ENCODE measurements at places on chromosomes 6 and 20.
A peak's percentile ranks its signal among the peaks of the same experiment; 100 is the strongest.

DNA sequence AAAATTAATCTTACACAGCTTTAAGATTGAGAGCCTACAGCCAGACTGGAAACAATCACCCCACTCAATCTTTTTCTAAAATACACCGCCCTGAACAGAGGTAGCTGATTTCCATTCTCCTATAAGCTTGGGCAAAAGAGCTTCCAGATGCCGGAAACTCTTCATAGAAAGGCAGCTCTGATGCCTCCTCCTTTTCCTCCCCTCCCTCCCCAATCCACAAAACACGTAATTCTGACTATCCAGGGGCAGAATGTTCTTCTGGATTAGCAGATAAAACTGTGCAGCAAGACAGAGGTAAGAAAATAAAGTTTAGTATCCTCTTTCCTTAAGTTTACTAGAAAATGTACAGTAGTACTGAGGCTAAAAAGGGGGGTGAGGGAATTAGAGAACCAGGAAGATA, 15.8 kb downstream of the ADNP start:
- peak; percentile 66 for DNase-seq

DNA sequence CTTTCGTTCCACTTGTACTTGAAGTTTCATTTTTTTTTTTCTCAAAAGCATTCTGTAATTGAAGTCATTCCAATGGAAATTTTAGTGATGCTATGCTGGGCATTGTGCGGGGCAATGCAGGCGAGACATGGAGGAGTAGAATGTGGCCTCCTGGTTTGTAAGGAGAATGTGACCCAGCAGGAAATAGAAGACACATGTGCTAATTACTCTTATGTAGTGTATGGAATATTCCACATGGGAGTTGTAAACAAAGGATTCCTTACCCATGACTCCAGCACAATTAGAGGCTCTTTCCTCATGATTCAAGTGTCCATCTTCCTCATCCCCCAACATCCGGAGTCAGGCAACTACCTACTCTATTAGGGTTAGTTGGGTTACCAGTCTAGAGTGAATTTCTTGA, 14.9 kb upstream of the RFPL4B start:
- peak; percentile 64 for DNase-seq

- DNase-seq, result no peak
These were observed 156.9 kb downstream of the GRIK2 start for GRCh38 chr6:101550451-101550850.

DNA sequence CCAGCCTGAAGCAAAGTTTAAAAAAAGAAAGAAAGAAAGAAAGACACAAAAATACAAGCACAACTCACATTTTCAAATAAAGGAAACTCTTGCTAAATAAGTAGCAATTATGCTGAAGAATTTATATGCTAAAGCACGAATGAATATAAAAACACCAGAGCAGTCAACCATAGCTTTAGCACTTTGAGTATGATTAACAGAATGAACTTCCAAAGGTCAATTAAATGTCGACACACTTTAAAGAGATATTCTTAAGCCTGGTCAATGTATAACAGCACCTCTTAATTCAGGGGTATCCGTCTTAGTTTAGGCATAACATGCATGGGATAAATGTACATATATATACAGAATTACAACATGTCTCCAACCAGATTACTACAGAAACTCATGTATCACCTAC, 125.9 kb downstream of the OGFRL1 start:
- no peak for DNase-seq

DNA sequence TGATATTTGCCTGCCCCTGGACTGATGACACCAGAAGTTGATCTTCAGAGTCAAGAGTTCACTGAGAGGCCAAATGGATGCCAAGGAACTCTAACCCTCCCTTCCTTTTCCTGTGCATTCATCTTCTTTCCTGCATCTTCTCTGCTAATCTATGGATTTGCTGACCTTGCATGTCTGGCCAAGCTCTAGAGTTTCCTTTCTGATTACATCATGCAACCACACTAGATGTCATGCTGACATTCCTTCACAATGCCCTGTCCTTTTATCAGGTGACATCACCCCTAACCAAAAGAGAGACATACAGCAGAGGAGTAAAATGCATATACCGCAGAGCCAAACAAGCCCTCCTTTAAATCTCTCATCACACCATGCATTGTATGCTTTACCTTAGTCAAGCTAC, 487.6 kb downstream of the TFAP2A start:
- DNase-seq, result no peak

DNA sequence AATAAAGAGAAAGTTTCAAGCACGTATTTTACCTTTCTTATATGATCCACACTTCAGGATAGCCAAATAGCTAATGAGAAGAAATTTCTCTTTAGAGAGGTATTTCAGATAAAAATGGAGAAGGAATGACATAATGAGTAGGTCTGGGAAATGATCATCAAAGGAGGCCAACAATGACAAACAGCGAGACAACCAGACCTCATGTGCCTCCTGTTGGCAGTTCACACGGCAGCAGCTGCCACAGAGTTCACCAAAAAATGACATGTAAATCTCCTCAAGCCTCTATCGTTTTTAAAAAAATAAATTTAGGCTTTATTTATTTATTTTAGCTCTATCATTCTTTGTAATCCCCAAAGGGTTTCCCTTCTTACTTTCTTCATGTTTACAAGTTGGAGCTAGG, 47.7 kb downstream of the SLC2A12 start:
- peak; percentile 23 for DNase-seq

DNA sequence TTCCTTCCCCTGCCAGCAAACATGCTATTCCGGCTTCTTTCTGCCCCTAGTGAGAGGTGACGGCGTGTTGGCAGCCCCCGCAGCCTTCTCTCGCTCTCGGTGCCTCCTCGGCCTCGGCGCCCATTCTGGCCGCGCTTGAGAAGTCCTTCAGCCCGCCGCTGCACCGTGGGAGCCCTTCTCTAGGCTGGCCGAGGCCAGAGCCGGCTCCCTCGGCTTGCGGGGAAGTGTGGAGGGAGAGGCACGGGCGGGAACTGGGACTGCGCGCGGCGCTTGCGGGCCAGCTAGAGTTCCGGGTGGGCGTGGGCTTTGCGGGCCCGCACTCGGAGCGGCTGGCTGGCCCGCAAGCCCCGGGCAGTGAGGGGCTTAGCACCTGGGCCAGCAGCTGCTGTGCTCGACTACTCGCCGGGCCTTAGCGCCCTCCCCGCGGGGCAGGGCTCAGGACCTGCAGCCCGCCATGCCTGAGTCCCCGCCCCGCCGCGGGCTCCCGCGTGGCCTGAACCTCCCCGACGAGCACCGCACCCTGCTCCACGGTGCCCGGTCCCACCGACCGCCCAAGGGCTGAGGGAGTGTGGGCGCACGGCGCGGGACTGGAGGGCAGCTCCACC, 20.0 kb upstream of the PXDC1 start:
- DNase-seq, result no peak

GRCh38 chr6:98156580-98156979, 677.8 kb upstream of the POU3F2 start:
- no peak for DNase-seq

GRCh38 chr6:137006056-137006455, 38.7 kb downstream of the IL20RA start:
- no peak for DNase-seq

- peak; percentile 52 for DNase-seq
These were observed 6.5 kb downstream of the PEDS1 start for GRCh38 chr20:50146732-50147662.

DNA sequence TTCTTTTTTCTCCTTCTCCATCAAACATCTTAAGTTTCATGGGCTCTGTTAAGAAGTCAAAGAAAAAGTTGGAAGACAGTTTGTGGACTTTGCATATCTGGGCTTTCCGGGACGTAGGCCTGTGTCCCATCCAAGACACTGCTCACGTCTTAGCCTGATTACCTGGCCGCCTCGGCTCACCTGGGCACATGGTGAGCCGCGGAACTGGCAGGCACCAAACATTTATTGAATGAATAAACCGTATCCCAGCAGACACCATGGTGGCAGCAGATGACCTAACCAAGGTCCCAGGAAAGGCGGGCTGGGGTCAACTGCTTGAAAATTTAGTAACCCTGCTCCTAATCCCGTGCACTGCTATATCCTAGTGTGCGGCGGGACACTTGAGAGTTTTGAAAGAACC, 35.6 kb downstream of the GNAS start:
- no peak for DNase-seq

- peak; percentile 27 for DNase-seq
These were observed 241.6 kb upstream of the SUPT3H start for GRCh38 chr6:45619211-45619760.

DNA sequence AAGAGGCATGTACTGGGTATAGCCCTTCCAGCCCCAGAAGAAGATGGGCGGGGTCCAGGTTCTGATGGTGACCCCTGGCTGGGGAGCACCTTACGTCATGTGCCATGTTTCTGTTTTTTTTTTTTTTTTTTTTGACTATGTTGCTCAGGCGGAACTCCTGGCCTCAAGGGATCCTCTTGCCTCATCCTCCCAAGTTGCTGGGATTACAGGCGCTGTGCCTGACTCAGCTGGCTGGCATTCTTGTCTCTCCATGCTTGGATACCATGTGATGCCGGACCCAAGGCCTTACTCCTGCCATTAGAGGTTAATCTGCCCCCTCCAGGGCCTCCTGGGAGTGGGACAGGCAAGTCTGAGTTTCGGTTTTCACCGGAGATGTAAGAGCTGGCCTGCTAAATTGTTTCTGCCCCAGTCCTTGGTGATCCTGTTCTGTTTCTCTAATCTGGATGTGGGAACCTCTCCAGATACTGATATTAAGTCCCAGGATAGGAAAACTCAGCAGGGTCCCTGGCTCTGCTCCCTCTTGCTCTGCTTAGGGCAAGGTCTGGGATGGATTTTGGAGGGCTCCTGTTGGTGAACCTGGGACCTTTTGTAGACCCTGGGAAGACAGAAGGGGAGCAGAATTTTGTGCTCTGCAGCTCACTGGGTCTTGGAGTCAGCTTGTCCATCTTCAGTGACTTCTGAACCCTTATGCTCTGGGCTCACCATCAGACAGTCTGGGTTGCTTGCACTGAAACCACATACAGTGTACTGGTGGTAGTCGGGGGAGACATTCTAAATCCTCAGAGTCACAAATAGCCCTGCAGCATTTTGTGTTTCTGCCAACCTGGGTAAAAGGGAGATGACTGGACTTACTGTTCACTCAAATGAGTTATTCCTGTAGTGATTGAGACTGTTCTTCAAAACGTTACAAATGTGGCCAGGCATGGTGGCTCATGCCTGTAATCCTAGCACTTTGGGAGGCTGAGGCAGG, 45.1 kb downstream of the PTK7 start:
- peak; percentile 100 for DNase-seq

DNA sequence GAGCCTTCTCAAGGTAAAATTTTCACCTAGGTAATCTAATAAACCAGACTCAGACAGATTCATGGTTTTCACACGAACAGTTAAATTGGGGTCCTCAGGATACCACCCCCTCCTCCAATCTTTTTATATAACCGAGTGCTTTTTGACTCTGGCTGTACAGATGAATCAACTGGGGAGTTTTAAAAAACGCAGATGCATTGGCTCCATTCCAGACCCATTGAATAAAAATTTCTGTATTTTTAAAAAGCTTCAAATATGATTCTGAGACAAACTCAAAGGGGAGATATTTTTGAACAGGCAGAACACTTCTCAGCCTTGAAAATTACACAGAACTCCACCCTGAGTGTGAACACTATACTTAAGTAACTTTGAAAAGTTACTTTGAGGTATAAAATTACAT, 7.2 kb downstream of the UTRN start:
- DNase-seq, result no peak

DNA sequence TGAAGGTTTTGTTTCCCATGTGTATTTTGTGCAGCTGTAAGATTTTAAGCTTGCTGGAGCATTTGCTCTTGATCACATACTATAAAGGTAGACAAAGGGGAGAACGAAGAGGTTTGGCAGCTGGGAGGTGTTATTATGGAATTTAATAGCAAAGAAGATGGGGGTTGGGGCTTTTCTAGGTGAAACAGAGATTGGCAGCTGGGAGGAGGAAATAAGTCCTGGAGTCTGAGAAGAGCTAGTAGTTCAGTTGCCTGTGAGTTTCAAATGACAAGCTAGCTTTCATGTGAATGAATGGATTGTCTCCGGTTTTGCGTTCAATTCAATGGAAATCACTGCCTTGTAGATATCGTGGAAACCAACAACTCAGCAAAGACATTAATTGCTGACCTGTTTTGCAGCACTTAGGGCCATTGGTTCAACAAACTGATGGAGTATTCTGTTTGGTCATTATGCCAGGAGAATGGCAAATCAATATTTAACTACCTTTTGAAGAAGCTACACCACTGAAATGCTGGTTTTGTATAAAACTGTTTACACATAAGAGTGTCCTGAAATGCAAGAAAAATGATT, 38.1 kb upstream of the FLRT3 start:
- DNase-seq, result no peak

- DNase-seq, result peak; percentile 53
These were observed 399.5 kb downstream of the PHF3 start for GRCh38 chr6:64034910-64035655.

- DNase-seq, result no peak
These were observed 23.2 kb downstream of the FAM50B start for GRCh38 chr6:3872370-3872854.

DNA sequence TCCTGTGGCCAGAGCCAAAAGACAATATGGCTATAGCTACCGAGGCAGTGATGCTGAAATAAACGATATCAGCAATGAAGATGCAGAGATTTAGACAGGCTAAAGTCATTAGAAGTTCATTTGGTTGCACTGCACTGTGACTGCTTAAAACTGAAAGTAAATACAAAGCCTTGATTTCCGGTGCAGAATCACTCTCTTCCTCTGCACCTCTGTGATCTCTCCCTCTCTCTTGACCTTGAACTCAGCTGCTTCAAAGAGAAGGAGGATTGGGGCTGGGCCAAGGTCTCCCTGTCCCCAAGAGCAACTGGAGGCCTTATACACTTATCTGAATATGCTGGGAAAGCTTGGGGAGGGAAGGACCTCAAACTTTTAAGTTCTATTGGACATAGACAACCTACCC, 34.6 kb upstream of the SPACA1 start:
- DNase-seq, result no peak

GRCh38 chr6:15950962-15951569, 177.8 kb upstream of the MYLIP start:
- DNase-seq, result no peak

- peak; percentile 81 for DNase-seq
These were observed 5.2 kb downstream of the SYTL3 start for GRCh38 chr6:158654960-158655489.

DNA sequence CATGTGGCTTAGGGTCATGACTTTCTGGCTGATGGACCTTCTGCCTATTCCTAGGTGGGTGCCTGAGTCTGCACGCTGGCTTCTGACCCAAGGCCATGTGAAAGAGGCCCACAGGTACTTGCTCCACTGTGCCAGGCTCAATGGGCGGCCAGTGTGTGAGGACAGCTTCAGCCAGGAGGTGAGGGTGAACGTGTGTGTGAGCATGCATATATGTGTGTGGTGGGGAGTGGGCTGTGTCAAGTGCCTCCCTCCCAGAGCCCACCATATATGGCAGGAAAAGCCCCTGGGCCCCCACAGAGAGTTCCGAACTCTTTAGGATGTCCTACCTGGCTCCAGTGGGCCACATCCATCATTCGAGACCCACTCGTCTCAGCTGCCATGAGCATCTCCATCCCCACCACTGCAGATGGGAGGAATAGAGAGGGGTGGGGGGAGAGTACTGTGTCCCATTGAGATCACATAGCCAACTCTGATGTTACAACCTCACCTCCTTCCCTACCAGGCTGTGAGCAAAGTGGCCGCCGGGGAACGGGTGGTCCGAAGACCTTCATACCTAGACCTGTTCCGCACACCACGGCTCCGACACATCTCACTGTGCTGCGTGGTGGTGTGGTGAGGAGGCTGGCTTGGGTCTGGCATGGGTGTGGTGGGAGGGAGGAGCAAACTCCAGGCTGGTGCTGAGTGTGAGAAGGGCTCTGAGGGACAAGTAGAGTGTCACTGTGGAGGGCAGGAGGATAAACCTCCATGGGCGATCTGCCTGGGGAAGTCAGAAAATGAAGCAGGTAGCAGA, 3.2 kb downstream of the SLC22A7 start:
- DNase-seq, result no peak
